Activated CD8-positive, alpha-beta memory T cell treated with anti-CD3 and anti-CD28 coated beads for 36 hours (primary cell): ENCODE measurements at places on chromosomes 2 and 18. TPM values are rescaled to one million over a fixed set of nuclear protein-coding genes. Genes with fewer than 3 reads are reported as not detected.

Gene DPYSL5
- not detected for total RNA-seq

Gene PROKR1
- 0.13 TPM for total RNA-seq

Gene CCDC141
- 1.5 TPM for total RNA-seq

Gene ANKRD29
- total RNA-seq = not detected
